Peyer's patch (tissue), 4 donors: ENCODE measurements at places on chromosomes 5 and 9.

- no peak for DNase-seq
Observed at GRCh38 chr5:139822553-139823425, 27.2 kb downstream of the PSD2 start.

DNA sequence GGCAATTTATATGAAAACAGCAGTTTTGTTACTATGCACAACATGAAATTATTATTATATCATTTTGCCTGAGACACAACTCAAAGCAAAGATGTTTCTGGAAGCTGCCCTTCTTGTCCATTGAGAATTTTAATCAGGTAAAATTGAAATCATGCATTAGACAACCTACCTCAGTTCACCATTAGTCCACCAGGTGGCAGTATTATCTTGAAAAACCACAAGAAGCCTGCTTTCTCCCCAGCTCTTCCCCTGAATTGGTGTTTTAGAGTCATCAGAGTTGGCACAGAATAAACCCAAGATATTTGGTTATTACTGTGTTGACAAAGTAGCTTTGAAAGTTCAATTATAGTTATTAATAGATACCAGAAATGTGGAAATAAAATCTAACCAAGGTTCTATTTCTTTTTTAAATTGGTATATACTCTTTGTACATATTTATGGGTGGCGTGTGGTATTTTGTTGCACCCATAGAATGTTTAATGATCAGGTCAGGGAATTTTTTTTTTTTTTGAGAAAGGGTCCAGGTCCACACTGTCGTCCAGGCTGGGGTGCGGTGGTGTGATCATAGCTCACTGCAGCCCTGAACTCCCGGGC, 25.7 kb downstream of the UTP15 start:
- peak; percentile 56 for DNase-seq

- DNase-seq, result no peak
Observed at GRCh38 chr5:88724201-88724600, 158.8 kb downstream of the MEF2C start.

- DNase-seq, result no peak
Observed at GRCh38 chr5:65808818-65809217, 86.8 kb downstream of the NLN start.

DNA sequence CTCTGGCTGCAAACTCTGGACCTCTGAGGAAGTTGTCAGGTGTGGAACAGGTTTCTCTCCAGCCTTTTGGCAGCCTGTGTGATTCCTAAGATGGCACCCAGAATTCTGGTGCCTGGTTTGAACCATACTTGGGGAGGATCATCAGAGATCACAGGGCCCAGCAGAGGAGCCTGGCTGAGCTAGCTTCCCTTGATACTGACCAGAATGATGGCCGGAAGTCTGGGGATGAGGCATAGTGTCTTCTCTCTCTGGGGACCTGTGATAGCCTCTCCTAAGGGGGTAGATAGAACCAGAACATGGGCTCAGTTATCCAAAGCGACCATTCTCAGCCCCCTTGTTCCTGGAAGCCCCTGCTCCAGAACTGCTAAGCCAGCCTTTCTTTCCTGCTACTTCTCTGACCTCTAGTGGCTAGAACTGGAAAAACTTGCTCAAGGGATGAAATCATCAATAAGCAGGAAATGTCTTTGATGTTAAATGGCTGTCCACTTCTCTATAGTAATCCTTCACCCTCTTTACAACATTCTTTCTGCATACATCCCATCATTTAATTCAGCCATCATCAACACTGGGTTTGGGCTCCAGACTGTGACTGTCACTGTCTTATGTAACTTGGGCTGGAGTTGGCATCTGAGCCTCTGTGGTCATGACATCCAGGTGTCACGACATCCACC, 55.1 kb downstream of the C9orf152 start:
- DNase-seq, result no peak

GRCh38 chr9:137945581-137945980, 68.0 kb downstream of the CACNA1B start:
- no peak for DNase-seq

DNA sequence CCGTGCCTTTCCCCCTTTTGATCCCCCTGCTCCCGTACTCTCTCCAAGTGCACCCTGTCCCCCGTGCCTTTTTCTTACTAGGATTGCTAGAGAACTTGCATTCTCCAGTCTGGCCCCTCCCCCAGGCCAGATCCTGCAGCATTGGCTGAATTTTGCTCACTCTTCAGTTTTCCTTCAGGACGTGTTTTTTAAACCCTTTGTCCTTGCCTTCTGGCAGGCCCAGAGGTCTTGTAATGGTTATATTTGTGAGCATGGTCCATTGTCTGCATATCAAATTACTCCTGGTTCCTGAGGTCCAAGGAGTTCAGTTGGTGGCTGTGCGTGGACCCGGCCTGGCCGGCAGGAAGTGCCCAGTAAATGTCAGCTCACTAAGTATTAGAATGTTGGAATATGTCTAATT, 606 bp downstream of the TBC1D13 start:
- no peak for DNase-seq

- DNase-seq, result no peak
Observed at GRCh38 chr5:107228226-107228625, 442.5 kb downstream of the EFNA5 start.

GRCh38 chr5:139636975-139637408, 11.2 kb upstream of the CXXC5 start:
- no peak for DNase-seq

DNA sequence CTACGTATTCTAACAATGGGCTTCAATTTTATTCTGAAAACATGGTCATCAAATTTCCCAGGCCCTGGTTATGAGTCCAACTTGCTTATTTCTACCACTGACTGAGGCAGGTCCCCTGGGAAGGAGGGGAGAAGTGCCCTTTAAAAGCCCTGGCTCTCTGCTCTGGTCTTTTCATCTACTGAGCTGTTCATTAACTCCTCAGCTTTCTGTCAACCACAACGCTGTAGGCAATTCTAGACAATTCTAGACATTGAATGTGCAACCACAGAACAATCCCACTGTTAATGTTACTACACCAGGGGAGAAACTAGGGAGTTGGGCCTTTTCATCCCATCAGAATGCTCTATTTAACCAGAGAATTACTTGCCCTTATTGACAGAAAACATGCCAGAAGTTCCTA, 10.0 kb downstream of the MOCS2 start:
- no peak for DNase-seq

DNA sequence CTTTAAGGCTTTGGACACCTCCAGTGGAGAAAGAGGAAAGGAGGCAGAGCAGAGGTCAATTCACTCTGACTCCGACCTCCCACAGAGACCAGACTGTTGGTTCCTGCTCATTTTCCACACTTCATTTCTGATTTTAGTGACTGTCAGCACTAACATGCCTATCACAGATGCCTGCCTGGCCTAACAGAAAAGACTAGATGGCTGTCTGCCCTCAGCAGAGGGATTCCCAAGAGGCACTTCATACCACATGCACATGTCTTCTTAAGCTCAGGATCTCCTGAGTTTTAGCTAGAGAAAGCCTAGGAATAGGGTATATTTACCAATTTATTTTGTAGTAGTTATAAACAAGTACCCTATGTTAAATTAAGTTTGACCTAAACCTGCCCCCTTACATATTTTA, 336.0 kb downstream of the ENC1 start:
- DNase-seq, result no peak

- DNase-seq, result no peak
Observed at GRCh38 chr5:125244531-125244930, 498.1 kb upstream of the ZNF608 start.

- DNase-seq, result peak; percentile 36
Observed at GRCh38 chr9:129267141-129267540, 89.1 kb upstream of the IER5L start.

DNA sequence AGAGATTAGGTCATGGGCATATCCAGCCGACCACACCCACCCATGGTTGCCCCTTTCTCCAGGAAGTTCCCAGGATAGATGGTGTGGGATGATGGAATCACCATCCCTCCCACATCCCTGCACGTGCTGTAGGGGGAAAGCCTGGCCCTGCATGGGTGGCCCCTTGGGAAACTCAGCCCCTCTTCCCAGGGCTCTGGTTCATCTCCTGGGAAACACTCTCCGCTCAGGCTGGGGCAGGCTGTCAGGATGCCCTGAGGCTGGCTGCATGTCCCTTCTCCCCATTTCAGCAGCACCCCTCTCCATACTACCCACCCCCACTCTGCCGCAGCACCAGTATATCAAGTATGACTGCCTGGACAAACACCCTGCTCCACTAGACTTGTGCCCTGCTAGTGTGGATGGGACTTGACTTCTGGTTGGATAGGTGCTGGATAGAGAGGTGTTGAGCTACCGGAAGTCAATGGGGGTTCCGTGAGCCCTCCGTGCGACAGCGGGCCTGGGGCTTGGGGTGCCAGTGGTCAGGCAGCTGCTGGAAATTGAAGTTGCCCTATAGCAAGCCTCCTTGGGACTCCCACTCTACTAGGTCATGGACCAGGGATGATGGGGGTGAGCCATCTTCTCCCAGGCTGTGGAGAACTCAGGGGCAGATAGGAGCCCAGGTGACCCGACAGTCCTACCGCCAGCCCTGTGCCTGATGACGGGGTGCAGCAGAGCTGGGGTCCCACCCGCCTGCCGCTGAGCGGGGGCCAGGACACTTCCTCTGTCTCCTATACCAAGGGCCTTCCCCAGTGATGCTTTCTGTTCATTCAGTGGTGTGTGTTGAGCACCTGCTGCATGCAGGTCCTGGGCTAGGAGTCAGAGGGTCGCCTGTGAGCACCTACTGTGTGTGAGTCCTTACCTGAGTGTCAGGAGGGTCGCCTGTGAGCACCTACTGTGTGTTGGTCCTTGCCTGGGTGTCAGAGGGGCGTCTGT, 69.4 kb upstream of the COL5A1 start:
- peak; percentile 36 for DNase-seq

- DNase-seq, result peak; percentile 81
Observed at GRCh38 chr5:139633295-139634027, 14.7 kb upstream of the CXXC5 start.

DNA sequence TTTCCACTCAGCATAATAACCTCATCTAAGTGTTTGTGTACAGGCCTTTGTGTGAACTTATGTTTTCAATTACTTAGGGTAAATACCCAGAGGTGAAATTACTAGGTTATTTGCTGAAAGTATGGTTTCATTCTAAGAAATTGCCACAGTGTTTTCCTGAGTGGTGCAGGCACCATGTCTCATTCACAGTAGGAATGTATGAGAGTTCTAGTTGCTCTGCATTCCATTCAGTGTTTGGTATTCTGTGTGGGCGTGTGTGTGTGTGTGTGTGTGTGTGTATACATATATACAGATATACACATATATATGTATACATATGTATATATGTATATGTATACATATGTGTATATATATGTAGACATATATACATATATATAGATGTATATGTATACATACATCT, 8.8 kb upstream of the SVEP1 start:
- DNase-seq, result no peak

GRCh38 chr5:101678481-101679193, 617.4 kb downstream of the SLCO4C1 start:
- DNase-seq, result peak; percentile 76

GRCh38 chr9:84691634-84692033, 22.1 kb downstream of the NTRK2 start:
- no peak for DNase-seq

- no peak for DNase-seq
Observed at GRCh38 chr5:150401376-150402228, 11.1 kb downstream of the CD74 start.

- DNase-seq, result peak; percentile 51
Observed at GRCh38 chr5:145942201-145942600, 5.8 kb downstream of the SH3RF2 start.

GRCh38 chr5:54758038-54758437, 227.4 kb downstream of the ESM1 start:
- no peak for DNase-seq

GRCh38 chr9:132026932-132027585, 52.6 kb downstream of the MED27 start:
- no peak for DNase-seq

- no peak for DNase-seq
Observed at GRCh38 chr9:12091865-12092527, 601.2 kb upstream of the TYRP1 start.

GRCh38 chr5:10451137-10451824, 9.6 kb downstream of the ROPN1L start:
- no peak for DNase-seq
